ENCODE measurements at places on chromosomes 7 and 10. TPM values are rescaled to one million over a fixed set of nuclear protein-coding genes. Genes with fewer than 3 reads are reported as not detected.

PAX4 gene
- total RNA-seq = not detected

RBP3 gene
- not detected for total RNA-seq

PPP1R17 gene
- not detected for total RNA-seq

CFAP46 gene
- total RNA-seq = 0.08 TPM

CTBP2 gene
- 5.8 TPM for total RNA-seq

PURB gene
- 5.0 TPM for total RNA-seq

DLG5 gene
- total RNA-seq = 9.3 TPM

AOAH gene
- 3.3 TPM for total RNA-seq

CLEC2L gene
- not detected for total RNA-seq

ZNF775 gene
- total RNA-seq = 0.88 TPM
